ENCODE measurements at places on chromosomes 5 and 9.

DNA sequence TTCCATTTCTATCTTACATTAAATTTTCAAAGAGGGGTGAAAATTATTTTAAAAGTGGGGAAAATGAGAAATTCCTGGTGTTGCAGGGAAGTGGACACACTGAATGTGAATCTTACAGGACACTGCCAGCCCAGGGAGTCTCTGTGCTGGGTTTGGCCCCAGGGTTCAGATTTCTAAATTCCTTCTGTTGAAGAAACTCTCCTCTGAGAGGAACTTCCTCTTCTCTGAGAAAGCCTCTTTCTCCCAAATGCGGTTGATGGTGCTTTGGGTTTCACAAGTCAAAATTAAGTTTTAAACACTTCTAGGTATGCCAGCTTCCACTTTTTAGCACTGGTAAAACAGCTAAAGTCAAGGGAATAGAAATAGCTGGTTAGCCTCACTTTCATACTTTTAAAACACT lies 317.9 kb upstream of the ITGA1 start:
- no peak for DNase-seq

DNA sequence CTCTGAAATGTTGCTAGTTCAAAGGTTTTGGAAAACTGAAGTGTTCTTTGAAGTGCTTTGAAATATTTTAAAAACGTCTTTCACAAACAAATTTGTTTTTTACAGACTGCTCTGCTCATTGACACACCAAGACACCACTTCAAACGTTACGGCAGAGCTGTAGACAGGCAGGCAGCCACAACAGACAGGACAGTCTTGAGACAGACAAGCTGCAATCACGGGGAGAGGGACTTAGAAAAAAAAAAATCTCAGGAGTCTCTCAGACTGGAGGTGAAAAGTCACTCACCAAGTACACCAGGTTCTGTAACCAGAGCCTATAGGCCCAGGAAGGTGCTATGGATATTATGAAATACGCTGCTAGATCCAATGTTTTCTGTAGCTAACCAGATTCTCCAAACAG lies 135.4 kb downstream of the ISL1 start:
- DNase-seq = no peak

- no peak for DNase-seq
Observed at GRCh38 chr9:93569621-93570174, 6.7 kb upstream of the PHF2 start.

GRCh38 chr5:123787136-123787535 lies 275.2 kb downstream of the CSNK1G3 start:
- DNase-seq = no peak

DNA sequence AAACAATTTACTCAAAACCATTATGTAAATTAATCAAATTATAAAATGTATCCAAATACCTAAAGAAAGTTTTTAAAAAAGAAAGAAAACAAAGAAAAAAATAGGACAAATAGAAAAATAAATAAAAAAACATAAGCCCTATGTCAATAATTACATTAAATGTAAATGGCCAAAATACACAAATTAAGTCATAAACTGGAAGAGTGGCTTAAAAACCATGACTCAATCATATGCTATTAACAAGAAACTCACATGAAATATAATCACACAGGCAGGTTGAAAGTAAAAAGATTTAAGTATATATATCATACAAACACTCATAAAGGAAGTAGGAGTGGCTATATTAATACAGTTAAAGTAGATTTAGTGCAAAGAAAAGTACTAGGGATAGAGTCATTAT lies 95.3 kb downstream of the PRELID2 start:
- DNase-seq = no peak

DNA sequence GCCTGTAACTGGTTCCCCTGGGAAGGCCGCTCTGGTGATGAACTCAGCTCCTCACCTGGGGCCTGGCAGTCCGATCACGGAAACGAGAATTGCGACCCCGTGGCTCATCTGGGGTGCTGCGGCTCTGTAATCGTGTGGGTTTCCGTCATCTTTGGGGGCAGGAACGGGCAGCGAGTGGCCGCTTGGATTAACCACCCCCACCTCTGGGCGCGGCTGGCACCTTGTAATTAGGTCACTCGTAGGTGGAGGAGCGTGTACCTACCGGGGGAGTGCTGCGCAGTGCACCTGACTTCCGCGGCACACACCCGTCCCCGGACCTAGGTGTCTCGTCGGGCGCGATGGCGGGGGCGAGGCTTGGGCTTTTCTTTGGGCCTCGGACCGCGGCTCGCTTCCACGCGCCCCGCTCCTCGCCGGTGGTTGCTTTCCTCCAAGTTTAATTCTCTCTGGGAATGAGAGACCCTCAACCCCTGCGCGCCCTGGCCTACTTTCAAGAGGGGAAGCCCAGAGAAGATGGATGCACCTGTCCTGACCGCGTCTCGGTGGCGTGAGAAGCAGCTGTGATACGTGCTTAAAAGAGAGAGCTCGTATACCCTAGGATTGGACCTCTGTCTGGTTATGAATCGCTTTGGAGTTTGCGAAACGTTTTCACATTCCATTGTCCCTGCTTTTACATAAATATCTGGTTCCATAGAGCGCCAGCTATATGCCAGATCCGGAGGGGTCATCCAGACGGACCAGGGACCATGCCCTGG lies 744 bp upstream of the PPP2CA start:
- DNase-seq = no peak

DNA sequence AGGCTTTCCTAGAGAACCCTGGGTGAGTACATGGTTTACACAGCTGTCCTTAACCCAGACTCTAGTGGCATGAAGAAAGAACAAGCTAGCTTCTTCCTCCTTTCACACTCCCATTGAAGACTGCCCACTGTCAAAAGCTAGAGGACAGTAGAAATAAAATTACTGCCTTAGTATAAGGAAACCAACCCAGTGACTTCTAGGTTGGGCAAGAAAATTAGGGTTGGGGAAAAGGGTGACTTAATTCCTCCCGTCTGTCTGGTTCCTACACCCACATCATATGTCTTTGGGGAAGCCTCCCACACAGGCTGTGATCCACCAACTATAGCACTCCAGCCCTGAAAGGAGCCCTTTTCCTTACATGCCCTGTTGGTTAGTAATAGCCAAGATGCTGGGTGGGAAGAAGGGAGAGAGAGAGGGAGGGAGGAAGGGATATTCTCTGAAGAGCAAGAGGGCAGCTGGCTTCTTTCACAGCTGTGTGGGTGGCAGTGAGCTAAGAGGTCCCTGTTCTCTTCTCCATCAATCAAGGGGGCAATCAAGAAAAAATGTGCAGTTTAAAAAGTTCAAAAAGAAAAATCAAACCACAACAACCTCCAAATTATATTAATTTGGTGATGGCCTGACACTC lies 21.7 kb downstream of the HBEGF start:
- DNase-seq = no peak

GRCh38 chr5:106545325-106545724 lies 1125.4 kb downstream of the EFNA5 start:
- peak; percentile 20 for DNase-seq

GRCh38 chr9:75604661-75605060 lies 285.8 kb upstream of the PCSK5 start:
- no peak for DNase-seq

DNA sequence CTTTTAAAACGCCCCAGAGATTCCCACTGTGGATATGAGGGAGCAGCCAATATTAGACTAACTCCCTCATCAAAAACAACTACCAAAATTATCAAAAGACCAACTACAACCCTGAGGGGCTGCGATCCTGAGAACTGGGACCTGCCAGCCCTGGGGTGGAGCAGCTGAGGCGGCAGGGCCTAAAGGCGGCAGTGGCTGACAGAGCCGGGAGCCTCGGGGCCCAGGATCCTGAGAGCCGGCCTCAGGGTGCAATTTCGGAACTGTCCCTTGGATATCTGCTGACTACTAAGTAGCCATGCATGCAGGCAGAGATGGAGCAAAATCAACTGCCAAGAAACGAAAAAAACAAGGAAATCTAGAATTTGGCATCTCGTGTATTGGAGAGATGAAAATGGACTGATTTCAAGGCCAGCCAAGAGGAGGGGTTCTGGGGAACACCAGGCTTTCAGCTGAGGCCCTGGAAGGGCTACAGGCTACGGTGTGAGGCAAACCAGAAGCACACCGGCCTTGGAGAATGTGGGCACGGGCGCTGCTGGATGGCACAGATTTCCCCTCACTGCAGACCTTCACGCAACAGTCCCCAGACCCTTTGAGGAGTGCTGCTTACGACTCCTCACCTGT lies 63.6 kb upstream of the UBAC1 start:
- no peak for DNase-seq

DNA sequence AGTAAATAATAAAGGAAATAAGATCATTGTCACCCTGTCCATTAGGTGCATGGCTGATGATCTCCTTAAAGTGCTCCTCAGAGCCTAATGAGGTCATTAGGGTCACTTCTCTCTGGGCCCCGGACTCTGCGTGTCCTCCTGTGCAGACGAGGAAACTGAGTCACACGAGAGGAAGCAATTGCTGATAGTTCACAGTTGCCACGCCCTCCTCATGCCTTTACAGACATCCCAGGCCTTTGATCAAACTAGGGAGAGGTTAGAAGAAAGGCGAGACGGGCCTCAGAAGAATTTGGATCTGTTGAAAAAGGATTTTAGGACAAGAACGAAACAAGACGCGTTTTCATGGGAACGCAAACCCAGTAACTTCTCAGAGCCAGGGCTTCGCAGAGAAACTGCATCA lies 32.0 kb upstream of the MSX2 start:
- no peak for DNase-seq

DNA sequence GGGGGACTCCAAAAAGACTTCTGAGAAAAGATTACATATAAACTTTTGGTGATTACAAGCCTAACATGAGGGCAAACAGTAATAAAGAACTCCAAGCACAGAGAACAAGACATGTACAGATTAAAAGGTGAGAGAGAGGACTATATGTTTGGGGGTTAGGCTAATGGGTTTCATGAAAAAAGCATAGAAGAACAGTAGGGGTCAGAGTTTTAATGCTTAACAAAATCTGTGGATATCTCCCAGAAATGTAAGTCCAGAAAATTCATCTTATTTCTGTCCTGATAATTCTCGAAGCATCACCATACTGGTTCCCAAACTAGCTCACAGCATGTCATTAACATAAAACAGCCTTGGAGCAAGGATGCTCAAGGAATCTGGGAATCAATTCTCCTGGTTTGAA lies 137.2 kb downstream of the ARRDC3 start:
- DNase-seq = no peak

DNA sequence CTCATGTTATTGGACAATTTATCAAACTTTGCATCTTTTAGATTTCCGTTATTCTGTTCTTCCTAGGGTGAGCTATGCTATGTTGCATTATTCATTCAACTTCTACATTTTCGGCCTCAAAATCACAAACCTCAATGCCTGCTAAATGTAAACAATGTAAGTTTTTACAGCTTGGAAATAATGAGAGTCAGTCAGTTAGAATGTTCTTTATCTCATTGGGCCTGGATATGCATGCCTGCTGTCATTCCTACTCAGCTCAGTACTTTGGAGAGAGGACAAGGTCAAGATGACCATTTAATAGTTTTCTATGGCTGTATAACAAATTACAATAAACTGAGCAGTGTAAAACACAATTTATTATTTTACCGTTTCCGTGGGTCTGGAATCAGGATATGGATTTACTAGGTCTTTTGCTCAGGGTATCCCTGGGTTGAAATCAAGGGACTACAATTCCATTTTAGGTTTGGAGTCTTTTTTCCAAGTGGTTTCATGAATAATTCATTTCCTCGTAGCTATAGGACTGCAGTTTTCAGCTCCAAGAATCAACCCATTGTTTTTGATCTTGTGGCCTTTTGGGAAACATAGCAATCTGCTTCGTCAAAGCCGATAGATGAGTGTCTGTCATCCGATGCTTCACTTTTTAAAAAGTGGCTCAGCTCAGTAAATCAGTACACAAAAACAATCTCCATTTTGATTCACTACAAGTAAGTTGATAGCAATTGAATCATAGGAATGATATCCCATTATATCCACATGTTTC lies 1143.2 kb upstream of the CDH6 start:
- no peak for DNase-seq

GRCh38 chr5:175547842-175548241 lies 69.5 kb downstream of the SFXN1 start:
- no peak for DNase-seq

Measured in HS-5 (cell line).